Esophagus squamous epithelium (tissue), 5 donors: ENCODE measurements at places on chromosomes 5 and 9.
A peak's percentile ranks its signal among the peaks of the same experiment; 100 is the strongest.

- no peak for DNase-seq
These were observed 69.1 kb downstream of the ZNF366 start for GRCh38 chr5:72438141-72438540.

DNA sequence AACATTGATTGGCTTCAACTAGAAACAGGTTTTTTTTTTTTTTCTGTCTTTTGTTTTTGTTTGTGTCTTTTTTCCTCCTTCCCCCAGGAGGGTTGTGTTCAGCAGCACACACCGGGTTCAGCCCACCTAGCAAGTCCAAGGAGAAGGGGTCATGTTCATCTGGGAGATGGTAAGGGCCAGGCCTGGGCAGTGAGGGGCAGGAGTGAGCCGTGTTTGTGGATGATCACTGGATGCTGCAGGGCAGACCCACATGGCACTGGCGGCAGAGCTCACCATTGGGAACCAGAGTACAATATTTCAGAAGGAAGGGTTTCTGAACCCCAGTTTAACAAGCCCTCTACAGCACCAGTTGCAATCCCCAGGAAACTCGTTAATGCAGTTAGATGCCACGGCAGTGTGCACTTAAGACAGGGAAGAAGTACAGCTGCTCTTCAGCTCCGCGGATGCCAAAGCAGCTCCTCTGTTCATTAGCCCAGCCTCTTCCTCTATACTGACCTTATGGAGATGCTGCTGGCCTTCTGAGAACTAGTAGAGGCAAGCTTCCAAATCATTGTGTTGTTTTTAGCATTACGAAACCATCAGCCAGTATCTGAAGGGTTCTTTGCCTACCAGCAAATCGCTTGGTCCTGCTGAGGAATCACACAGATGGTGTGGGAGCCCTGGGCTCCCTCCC lies 508.2 kb upstream of the WWC1 start:
- no peak for DNase-seq

- no peak for DNase-seq
These were observed 54.7 kb upstream of the SUSD3 start for GRCh38 chr9:93003552-93004407.

DNA sequence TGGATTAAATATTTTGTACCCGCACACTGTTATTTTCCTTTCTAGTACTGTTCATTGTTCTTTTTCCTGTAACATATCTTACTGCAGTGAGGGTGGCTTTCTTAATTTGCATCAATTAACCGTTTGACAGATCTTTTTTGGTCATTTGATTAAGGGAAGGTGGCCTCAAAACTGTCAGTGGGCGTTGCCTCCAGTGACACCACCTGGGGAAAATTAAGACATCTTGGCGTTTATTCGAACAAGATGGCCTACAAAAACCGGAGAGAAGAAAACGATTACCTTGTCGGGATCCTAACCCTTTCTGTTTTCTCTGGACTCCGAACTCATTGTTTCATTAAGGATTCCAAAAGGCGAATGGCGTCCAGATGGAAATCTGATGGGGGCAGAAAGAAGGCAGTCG lies 2.0 kb downstream of the BASP1 start:
- no peak for DNase-seq

GRCh38 chr5:135053278-135053677 lies 19.2 kb upstream of the PITX1 start:
- no peak for DNase-seq

GRCh38 chr5:30604648-30605262 lies 588.7 kb upstream of the CDH6 start:
- no peak for DNase-seq

GRCh38 chr5:18236386-18236785 lies 602.1 kb downstream of the TAF11L14 start:
- no peak for DNase-seq

DNA sequence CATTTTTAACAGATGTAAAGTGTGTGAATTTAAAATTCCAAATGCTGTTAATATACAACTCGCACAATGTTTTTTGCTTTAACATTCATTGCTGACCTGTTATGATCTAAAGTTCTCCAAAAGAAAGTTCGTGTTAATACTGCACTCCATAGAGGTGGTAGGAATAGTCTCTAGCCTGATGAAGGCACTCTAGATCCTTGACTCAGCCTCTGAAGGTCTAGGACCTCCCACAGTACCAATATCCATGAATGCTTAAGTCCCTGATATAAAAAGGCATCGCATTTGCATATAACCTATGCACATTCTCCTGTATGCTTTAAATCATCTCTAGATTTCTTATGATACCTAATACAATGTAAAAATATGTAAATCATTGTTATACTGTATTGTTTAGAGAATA lies 213.6 kb downstream of the EFNA5 start:
- DNase-seq: no peak

DNA sequence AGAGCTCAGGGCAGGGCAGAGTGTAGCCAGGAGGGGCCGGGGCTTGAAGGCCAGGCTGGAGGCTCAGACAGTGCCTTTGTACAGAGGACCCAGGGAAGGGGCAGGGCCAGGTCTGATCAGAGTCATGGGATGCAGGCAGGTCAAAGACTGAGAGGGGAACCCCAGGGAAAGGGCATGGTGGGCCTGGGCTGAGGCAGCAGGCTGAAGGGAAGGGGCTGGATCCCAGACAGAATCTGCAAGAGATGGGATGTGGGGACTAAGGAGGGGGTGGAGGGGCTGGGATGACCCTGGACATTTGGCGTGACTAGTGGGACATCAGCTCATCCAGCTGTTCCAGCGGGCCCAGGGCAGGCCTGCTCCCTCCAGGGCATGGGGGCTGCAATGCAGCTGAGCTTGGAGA lies 15.5 kb upstream of the MRNIP start:
- no peak for DNase-seq

- no peak for DNase-seq
These were observed at the start of gene C5orf46 for GRCh38 chr5:147906326-147907095. C5orf46 (minus strand) TSS chr5:147906538; CDS start chr5:147906501, 37 bp downstream.

DNA sequence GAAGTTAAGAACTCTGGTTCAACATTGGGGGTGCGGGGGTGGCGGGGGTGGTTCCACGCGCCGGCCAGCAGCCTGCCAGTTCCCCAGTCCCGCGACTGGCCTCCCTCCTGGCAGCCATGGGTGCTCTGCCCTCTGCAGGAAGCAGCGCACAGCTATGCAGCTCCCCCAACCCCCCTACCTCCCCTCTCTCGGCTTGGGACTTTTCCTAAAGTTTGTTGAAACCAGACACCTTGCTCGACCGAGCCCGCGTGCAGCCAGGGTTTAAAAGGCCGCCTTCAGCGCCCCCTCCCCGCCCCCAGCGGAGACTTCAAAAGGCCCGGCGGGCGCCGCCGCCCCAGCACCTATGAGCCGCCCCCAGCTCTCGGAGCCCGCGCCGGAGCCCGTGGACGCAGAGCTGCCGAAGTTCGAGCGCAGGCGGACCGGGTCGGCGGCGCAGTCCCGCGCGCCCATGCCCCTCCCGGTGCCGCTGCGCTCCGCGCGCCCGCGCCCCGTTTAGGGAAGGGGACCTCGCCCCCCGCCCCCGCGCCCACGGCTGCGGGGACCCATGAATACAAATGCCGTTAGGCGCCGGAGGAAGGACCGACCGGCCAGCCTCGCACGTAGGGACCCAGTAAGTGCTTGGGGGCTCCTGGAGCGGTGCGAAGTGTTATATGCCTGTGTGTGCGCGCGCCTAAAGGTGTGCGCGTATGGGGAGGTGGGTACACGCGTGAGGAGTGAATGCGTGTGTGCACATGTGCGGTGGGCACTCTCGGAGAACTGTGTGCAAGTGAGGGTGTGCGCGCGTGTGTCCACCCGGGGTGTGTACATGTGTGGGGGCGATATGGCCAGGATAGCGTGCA lies 1.4 kb upstream of the COL27A1 start:
- DNase-seq: no peak

- DNase-seq: no peak
These were observed 277.8 kb upstream of the FBXL7 start for GRCh38 chr5:15222156-15222555.

DNA sequence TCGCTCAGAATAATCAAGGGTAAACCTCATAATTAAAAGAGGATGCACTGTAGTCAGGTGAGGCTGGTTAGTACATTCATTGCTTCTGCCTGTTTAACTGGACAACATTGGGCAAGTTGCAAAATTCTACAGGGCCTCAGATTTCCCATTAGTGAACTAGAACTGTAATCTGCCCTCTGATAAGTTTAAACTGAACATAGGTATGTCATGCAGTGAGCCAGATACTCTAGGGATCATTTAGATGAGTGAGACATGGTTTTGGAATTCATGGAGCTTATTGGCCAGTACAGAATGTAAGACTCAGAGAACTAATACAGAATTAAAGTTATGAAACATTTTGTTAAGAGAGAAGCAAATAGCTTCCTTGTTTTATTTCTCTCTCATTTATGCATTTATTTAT lies 35.9 kb downstream of the RNF44 start:
- DNase-seq: no peak

DNA sequence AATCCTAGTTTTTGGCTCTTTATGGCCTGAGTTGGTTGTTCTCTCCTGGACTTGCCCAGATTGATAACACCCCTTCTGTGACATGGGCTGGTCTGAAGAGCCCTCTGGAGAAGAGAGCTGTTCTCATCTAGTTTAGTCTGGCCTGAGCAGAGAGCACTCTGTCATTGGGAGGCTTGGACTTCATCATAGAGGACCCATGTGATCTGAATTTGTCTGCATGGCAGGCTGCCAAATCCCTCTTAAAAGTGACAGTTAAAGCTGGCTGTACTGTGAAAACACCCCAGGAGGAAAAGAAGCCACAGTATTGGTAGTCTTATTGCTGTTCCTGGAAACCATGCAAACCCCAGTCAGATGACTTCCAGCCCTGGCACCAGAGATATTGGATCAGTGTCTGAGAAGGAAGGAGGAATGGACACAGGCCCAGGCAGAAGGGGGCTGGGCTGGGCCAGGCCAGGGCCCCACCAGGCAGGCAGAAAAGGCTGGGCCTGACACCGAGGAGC lies 3.7 kb upstream of the WDR31 start:
- DNase-seq: peak; percentile 15

DNA sequence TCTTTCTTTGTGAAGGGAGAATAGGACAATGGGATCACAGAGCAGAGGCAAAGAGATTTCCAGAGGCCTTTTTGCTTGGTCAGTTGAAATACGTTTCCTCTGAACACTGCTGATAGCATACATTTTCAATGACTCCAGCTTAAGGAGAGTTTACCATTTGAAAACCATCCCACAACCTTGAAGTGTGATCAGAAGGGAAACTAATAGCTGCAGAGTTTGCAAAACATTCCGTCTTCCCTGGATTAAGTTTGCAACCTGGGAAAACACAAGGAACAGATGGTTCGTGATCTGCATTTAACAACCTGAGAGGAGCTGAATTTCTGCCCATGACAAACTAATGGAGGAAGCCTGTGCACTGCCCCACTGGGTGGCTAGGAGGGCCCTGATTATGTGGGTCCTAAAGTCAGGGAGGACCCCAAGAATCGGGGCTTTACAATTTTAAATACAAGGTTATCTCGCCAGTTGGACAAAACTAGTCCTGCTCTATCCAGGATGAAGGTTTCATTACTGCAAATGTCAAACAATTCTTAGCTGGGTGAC lies 35.6 kb downstream of the MTX3 start:
- no peak for DNase-seq

GRCh38 chr5:141477815-141478214 lies 2.0 kb downstream of the PCDHGC3 start:
- no peak for DNase-seq
